ENCODE measurements at places on chromosomes 3 and 15.
A peak's percentile ranks its signal among the peaks of the same experiment; 100 is the strongest.

DNA sequence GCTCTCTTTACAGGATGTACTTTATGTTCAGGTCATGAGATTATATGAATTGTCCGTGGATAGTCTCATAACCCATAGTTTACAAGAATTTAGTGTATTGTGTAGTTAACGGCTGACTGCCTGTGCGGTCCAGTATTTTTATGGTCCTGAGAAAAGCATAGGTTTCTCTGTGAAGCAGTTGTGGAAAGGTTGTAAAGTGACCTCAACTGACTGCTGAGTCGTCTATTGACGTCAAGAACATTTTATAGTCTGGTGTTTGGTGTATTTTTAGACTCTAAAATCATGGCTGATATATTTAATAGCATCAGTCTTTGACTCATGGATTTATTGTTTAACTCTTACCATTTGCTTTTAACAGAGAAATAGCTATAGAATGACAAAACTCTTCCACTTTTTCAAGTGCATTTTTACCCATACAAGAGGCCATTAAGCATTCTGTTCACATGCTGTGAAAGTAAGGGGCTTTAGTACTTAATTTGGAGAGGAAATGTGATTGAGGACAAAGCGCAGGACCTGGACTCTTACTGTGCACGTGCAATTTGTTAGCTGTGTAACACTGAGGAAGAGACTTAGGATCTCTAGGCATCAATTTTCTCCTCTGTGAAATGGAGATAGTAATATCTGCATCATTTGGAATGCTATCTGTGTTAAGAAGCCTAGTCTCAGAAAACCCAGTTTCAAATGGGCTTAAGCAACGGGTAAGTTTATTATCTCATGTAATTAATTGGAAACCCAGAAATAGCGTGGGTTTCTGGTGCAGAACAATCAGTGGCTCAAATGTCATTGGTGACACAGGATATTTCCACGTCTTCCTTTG, 240.8 kb downstream of the NFKBIZ start:
- DNase-seq: no peak

GRCh38 chr3:100047455-100048141, 66.7 kb downstream of the FILIP1L start:
- DNase-seq: no peak

DNA sequence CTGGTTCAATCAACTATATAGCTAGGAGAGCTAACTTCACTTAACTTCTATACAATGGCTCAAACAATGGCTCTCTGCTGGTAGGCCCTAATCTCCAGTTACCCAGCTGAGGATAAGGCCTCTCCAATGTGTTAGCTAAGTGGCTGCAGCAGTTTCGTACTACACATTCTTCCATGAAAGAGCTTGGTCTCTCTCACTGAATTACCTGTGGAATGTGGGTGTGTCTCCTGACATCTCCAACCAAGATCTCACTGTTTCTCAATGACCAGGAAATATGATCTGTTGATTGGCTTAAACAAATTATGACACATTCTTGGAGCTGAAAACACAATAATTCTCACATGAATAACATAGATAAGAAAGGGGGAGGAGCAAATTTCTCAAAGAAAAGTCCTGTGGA, 169.8 kb upstream of the ROBO1 start:
- no peak for DNase-seq

- DNase-seq: no peak
Measured at GRCh38 chr15:98063871-98064270, 103.4 kb downstream of the ARRDC4 start.

DNA sequence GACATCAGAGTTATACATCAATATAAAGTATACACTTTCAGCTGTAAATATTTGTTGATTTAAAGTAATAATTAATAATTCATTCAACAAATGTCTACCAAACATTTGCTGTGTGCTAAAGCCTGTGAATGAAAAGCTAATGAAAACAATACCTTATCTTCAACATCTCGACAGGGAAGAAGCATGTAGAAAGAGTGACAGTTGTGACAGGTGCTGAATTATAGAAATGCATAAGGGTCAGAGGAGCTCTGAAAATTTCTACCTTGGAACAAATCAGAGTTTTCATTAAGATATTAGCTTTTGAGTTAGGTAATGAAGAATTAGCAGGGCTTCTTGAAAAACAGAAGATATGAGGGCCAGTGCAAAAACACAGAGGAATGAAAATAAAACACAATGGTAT, 739.2 kb downstream of the VGLL3 start:
- DNase-seq: no peak

- DNase-seq: no peak
Measured at GRCh38 chr15:89103481-89104171, 15.4 kb downstream of the ABHD2 start.

DNA sequence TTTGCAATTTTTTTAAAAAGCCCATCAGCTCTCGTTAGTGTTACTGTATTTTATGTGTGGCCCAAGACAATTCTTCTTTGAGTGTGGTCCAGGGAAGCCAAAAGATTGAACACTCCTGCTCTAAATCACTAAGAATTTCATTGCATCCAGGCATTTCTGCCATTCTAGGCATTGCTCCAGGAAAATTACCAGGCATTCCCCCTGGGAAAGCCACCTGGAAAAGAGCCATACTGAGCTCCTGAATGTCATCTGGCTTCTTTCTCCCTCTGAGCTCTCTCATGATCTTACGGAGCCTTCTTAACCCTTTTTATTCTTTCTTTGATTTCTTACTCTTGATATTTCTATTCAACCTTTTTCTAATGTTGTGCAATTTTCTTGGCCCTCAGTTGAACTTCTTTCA, 202.2 kb downstream of the DOCK3 start:
- DNase-seq: no peak

DNA sequence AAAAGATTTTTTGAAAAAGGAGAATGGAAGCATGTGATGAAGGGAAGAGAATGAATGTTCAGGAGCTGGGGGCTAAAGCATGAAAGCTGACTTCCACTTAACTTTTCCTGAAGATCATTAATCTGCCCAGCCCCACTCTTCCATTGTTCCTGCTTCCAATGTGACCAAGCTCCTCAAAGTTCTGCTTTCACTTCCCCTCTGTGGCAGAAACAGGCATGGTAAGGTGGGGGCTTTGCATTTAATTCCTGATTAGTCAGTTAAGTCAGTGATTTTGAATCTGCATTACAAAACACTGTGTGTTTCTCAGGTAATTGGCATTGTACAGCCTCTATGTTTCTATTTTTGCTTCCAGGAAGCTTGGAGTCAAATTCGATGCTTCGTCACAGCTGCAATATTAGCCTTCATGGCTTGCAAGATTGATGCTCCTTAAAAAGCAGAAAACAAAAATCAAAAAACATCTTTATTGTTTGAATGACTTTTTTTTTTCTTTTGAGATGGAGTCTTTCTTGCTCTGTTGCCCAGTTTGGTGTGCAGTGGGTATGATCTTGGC, 7.3 kb upstream of the TM6SF1 start:
- no peak for DNase-seq

- no peak for DNase-seq
Measured at GRCh38 chr15:69689133-69689532, 236.5 kb downstream of the RPLP1 start.

DNA sequence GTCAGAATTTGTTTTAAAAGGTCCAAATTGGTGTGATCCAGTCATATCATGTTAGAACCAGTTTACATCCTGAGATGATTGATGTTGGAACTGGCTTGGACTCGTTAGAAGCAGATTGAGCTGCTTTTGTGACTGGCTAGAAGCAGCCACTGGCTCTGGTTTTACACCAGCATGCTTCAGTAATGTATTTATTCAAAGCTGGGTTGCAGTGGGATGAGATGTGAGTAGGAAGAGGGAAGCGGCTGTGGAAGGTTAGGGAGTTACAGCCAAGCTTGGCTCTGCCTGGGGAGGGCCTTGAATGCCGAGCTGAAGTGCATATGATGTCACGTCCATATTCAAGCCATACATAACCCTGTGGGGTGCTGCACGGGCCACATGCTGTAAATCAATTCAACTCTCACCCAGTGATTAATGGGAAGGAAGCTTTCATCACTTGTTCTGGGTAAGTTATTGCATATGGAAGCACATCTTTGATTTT, 104.0 kb upstream of the SMAD3 start:
- DNase-seq: no peak

DNA sequence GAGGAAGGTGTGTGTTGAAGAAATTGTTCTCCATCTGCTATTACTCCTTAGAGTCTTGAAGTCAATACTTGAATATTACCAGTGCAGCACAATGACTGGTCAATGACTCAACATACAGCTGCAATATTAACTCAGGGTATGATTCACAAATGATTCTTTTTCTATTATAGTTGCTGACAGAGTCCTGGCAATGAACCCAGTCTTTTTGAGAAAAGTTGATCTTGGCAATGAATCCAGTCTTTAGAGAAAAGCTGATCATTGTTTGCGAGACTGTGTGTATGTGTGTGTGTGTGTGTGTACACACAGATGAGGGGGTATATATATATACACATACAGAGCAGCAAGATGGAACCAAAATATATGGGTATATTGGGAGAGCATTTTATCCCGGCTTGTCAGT, 315.1 kb downstream of the ZNF385D start:
- DNase-seq: no peak

- DNase-seq: no peak
Measured at GRCh38 chr15:61994216-61994615, 66.0 kb downstream of the VPS13C start.

- no peak for DNase-seq
Measured at GRCh38 chr15:93035092-93035915, 53.7 kb downstream of the RGMA start.

DNA sequence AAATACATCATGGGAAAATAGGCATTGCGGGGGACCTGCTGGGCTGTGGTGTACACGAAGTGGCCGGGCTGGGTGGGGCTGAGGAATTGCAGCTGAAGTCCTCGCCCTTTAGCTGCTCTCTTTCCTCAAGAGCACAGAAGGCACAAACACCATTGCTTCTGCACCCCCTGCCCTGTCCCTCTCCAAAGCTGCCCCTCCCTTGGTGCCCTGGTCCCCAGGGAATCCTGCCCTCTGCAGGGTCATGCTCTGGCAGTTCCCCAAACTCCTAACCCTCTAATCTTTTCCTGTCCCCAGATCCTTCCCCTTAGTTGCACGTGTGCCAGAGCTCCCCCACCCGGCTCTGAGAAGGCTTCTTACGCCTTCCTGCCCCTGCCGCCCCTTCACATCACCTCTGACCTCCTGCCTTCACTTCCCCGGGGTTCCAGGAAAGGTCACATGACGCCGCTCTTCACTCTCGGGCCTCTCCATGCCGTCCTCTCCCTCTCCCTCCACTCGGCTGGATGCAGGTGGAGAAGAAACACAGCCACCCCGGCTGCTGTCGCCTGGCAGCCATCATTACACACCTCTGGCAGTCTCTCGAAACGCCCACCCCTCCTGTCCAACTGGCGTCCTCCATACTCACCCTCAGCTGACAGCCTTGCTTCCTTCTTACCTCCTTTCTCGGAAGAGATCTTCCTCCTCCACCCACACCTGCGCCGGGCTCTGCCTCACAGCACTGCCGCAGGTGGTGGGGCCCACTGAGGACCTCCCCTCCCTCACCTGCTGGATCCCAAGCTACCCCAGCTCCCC, 6.9 kb upstream of the PCSK6 start:
- no peak for DNase-seq

GRCh38 chr3:120855665-120856437, 52.2 kb upstream of the STXBP5L start:
- DNase-seq: no peak

GRCh38 chr3:52225452-52226228, at the start of gene TLR9:
TSS of gene TLR9 (minus strand) at chr3:52225645. CDS start at chr3:52225529, 116 bp downstream.
- DNase-seq: no peak

DNA sequence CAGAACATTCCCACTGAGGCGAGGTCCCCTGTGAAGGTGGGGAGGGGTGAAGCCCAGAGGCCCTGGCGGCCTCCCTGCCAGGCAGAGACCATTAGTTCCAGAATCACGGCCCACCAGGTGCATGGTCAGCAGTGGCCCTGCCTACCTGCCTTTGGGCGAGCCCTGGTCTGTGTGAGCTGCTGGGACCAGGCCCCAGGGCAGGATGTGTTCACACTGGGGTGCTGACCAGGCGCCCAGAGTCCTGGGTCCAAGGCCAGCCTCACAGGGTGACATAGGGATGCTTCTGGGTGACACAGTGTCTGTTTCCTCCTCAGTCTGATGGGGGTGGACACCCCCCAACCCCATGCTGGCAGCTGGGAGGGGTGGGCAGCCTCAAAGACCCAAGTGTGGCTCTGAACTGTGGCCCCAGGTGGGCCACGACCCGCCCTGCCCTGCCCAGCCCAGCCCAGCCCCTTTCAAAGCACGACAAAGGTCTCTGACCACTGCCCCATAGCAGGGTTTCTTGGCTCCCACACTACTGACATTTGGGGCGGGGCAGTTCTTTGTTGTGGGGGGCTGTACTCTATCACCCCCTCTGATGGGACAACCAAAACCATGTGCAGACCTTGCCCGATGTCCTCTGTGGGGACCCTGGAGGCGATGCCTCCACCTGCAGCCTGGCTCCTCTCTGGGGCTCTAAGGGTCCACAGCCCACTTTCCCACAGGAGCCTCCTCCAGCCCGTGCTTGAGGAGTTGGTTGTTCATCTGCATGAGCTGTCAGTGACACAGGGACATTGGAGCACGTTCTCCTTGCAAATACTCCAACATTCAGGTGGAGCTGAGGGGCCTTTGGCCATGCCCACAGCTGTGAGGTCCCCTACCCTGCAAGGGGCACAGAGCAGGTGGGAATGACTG, 44.8 kb upstream of the SLC41A3 start:
- peak; percentile 4 for DNase-seq

DNA sequence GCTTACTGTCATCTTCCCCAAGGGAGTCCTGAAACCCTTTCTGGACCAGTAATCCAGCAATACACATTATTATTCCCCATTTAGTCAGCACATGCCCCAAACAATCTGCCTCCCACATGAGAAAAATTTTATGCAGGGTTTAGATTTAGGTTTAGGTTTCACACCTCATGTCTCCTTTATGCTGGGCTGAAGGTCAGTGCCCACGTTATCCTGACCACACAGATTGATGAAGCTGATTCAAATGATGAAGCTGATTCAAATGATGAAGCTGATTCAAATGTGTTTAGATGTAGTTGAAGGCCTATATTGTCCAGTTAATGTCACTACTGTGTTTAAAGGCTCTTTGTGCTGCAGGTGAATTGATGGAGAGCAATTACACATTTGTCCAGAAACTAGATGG, 18.1 kb upstream of the ZBED2 start:
- no peak for DNase-seq

DNA sequence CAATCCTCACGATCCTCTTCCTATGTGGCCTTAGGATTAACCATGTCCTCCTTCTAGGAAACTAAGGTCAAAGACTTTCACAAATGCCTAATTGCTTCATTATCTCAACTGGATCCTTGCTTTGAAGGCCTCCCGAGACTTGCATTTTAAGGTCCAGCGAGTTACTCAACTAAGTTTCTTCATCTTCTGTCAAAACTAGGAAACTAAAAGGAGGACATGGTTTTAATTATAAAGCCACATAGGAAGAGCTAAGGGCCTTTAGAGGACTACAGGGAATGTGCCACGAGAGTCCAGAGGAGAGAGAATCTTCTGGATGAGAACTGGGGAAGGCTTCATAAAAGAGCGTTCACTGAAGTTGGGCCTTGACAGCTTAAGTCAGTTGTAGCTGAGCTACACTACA, 87.8 kb upstream of the LPP start:
- DNase-seq: no peak

DNA sequence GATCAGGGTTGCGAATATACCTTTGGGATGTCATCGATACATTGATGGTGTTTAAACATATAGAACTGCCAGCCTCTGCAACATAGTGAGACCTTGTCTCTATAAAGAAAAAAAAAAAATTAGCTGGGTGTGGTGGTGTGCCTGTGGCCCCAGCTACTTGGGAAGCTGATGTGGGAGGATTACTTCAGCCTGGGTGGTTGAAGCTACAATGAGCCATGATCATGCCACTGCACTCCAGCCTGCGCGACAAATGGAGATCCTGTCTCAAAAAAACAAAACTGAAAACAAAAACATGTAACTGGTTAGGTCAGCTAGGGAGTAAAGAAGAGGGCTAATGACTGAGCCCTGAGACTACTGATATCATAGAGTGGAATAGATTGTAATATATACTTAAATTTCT, 30.7 kb upstream of the MGA start:
- DNase-seq: no peak

All from naive thymus-derived CD4-positive, alpha-beta T cell (primary cell).